Naive B cell (primary cell): ENCODE measurements at places on chromosomes 12 and 14.

- no peak for DNase-seq
These were observed 1137.1 kb downstream of the FSCB start for GRCh38 chr14:43369710-43370564.

GRCh38 chr14:67883717-67884116 is 64.1 kb downstream of the RAD51B start:
- DNase-seq: no peak

GRCh38 chr12:93427779-93428564 is 13.8 kb downstream of the UBE2N start:
- DNase-seq: no peak

- no peak for DNase-seq
These were observed 98.7 kb downstream of the HECTD4 start for GRCh38 chr12:112283546-112283945.

- DNase-seq: no peak
These were observed 11.7 kb upstream of the NAA30 start for GRCh38 chr14:57378661-57379060.

- DNase-seq: no peak
These were observed 41.2 kb downstream of the DGLUCY start for GRCh38 chr14:91154851-91155625.

GRCh38 chr14:34049790-34050189 is 98.9 kb upstream of the EGLN3 start:
- no peak for DNase-seq

DNA sequence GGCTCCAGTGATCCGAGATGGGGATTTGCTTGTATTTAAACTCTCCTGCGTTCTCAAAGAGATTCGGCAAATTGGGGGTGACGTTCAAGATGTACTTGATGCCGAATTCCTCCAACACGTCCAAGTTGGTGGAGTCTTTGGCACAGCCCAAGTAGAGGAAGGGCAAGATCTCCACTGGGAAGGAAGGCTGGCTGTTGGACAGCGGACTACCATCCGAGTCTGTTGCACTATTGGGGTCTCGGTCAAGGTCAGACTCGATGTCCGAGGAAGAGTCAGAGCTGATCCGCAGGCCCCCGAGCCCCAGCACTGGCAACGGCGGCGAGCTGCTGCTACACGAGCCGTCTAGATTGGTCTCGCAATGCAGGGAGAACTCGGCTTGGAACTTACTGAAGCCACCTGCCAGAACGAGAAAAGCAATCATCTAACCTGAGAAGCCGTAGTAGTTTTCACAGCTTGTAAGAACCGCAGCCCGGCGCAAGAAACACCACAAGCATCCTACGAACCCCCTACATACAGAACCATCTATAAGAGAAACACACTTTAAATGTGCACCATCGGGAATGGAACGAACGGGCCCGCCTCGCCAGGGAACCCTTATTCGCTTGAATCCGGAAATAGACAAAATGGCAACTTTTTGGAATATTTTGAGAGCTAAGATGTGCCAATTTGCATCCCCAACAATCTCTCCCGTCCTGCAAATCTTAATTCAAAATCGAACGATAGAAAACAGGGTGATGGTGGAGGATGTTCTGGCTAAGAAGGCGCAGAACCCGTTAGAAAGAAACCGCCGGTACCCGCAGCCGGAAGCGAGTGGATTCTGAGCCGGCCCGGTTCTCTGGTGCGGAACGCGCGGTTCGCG is 1.4 kb downstream of the DUSP6 start:
- peak; percentile 42 for DNase-seq

- no peak for DNase-seq
These were observed 60.0 kb downstream of the PTPRB start for GRCh38 chr12:70577283-70577634.

DNA sequence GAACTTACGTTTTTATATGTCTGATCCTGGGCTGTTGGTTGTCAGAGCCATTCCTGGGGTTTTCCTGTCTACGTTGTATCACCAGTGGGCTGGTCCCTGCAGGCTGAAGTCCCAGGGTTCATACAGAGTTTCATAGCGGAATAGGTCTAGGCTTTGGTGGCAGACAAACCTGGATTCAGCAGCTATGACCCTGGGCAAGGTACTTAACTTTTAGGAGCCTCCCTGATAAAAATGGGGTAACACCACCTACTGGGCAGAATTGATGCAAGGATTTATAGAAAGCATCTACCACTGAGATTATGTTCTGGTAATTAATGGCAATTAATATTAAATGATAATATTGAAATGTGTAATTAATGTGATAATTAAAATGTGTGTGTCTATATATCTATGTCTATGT is 141.2 kb downstream of the SYNE2 start:
- no peak for DNase-seq

DNA sequence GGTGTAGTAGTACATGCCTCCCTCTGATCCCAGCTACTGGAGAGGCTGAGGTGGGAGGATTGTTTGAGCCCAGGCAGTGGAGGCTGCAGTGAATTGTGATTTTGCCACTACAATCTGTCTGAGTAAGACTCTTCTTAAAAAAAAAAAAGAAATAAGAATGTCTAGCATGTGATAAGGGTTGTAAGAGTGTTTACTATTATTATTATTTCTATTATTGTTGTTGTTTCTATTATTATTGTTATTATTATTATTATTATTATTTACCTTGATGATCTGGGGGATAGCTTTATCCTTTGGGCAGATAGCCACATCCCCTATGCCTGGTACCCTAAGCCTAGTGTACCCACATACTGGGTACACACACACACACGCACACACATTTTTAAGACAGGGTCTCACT is 4.3 kb downstream of the OAS3 start:
- no peak for DNase-seq

- peak; percentile 79 for DNase-seq
These were observed 3.5 kb downstream of the LPAR5 start for GRCh38 chr12:6632026-6632983.

GRCh38 chr12:32736445-32736844 is 19.3 kb downstream of the YARS2 start:
- no peak for DNase-seq

DNA sequence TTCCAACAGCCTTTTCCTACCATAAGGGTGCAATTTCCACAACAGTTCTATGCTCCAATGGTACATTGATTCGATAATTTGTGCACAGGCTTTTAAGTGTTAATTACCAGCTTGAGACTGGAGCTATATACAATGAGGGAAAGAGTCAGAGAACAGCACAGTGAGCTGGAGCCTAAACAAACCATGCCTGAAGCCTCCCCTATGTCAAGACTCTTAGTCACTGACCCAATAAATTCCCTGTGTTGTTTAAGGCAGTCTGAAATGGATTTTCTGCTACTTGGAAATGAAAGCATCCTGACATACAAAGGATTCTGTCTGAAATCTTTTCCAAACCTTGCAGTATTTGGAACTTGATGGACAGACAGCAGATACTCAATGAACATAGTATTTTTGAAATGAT is 149.0 kb downstream of the EFCAB11 start:
- DNase-seq: no peak

GRCh38 chr12:50606675-50607375 is 102.0 kb downstream of the DIP2B start:
- DNase-seq: no peak

- no peak for DNase-seq
These were observed 50.4 kb upstream of the CLMN start for GRCh38 chr14:95370076-95370475.

DNA sequence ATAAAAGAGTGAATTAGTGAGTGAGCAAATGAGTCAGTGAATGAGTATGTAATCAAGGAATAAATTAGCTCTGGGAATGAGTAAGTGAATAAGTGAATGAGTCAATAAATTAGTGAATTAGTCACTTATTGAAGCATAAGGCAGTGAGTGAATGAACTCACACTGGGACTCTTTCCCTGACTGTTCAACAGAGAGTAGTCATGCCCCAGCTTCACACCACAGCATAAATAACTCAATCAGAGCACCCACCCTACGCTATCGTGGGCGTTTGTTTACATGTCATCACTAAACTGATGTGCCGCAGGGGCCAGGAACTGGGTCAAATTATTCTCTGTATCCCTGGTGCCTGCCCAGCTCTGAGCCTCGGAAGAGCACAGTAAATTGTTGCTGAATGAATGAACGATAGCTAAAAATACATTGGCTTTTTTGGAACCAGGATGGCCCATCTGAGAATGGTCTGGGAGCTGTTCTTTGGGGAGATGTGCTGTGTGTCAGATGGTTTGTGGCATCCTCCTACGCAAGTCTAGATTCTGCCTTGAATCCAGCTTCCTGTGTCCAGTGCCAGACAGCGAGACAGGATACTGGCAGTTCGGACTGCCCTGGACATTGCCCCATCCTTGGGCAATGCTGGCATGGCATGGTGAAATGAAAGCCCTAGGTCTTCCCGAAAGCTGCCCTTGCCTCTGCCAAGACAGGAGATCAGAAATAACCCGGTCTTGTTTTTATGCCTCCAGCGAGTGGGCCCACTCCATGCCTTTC is 98.0 kb upstream of the RTL1 start:
- no peak for DNase-seq

- no peak for DNase-seq
These were observed 70.0 kb upstream of the DICER1 start for GRCh38 chr14:95227279-95227860.

- peak; percentile 33 for DNase-seq
These were observed 24.0 kb downstream of the FGF6 start for GRCh38 chr12:4421590-4422031.

- no peak for DNase-seq
These were observed 197.4 kb downstream of the DUSP6 start for GRCh38 chr12:89154743-89155499.

DNA sequence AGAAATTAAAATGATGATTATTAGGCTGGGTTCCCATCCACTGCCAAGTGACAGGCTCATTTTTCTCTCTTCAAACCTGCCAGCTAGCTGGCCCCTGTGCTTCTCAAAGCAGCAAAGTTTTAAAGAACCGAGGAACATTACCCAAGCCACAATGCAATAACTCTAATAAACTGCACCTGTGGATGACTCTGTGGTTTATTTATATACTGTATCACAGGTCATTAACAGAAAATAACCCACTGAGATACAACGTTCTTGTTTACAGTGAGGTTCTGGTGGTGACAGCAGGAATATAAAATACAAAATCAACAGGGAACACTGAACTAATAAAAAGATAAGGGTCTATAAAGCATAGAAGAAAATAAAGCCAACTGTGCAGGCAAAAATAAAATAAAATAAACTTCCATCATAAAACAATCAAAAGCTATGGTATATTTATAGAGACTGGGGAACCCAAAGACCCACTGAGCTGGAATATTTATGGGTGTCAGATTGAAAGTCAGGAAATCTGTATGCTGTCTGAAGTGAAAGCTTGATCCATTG is 472.9 kb downstream of the NOVA1 start:
- DNase-seq: no peak
